ENCODE measurements at places on chromosomes 11 and 22.

- peak; percentile 27 for DNase-seq
Observed at GRCh38 chr11:123543797-123544196, 110.6 kb downstream of the SCN3B start.

DNA sequence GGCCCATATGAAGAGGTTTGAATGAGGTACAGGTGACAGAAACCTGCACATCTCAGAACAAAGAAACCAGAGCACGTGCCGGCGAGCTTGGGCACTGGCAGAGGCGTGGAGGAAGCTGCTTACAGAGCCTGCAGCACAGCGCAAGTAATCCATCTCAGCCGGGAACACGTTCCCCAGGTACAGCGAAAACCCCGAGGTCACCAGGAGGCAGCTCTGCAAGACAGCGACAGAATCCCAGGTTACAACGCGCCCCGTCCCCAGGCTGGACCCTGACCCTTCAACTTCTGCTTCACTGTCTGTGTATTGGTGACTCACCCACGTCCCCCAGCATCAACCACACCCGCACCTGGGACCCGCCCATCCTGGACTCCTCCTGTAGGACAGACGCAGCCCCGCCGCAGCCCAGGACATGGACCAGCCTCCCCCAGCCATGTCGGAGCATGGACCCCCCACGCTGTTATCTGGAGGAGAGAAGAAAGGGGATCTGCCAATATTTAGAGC, 2.2 kb downstream of the MLC1 start:
- DNase-seq: no peak

DNA sequence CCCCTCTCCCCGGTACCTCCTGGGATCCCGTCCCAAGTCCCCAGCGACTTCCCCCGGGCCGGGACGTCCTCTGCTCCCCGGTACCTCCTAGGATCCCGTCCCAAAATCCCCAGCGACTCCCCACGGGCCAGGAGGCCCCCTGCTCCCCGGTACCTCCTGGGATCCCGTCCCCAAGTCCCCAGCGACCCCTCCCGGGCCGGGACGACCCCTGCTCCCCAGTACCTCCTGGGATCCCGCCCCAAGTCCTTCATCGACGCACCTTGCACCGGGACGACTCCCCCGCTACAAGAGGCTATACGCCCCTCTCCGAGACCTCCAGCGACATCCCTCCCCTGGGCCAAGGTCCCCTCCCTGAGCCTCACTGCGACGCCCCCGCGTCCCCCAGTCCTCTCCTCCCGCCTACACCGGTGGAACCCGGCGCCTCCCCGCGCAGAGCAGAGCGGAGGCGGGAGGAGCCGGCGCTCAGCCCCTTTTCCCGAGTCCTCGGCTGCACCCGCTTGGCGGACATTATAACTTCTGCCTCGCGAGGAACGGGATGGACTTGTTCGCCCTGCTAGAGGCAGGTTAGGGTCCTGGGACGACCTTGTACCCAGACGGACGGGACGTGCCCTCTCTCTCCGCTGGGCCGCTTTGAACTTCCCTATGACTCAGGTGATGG, 912 bp downstream of the KREMEN1 start:
- DNase-seq: no peak

- no peak for DNase-seq
Observed at GRCh38 chr11:75351791-75352587, 528 bp upstream of the ARRB1 start.

DNA sequence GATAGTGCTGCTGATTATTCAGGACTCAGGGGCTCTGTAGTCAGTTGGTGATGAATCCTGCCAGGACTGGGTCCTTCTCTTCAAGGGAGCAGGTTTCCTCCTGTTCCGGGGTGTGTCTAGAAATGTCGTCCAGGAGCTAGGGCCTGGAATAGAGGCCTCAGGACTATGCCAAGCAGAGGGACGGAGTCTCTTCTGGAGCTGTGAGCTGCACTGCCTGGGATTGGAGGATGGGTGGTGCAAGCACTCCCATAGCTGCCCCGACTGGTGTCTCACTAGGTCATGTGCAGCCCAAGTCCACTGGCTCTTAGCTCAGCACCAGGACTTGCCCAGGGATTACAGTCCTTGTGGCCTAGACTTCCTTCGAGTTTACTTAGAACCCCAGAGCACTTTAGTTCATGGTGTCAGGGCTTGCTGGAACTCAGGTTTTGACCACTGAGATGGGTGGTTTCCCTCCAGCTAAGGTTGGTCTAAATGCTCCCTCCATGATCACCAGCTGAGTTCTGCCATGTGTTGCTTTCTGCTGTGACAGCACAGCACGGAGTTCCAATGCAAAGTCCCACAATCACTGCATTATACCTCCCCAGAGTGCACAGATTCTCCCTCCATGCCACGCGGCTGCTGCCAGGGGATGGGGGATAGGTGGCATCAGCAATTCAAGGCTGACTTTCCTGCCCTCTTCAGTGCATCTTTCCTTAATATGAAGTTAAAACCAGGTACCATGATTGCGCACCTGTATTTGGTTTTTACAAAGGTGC, 42.6 kb upstream of the SHANK2 start:
- no peak for DNase-seq

GRCh38 chr11:47714554-47715081, 551 bp downstream of the AGBL2 start:
- DNase-seq: no peak

- DNase-seq: no peak
Observed at GRCh38 chr11:114847306-114847975, 169.1 kb downstream of the NXPE2 start.

- DNase-seq: peak; percentile 71
Observed at GRCh38 chr11:12377106-12377823, at the start of gene PARVA. Gene PARVA (plus strand): TSS chr11:12377571. CDS start chr11:12377648, 77 bp downstream.

GRCh38 chr11:35122308-35122707, 16.7 kb upstream of the CD44 start:
- DNase-seq: no peak

DNA sequence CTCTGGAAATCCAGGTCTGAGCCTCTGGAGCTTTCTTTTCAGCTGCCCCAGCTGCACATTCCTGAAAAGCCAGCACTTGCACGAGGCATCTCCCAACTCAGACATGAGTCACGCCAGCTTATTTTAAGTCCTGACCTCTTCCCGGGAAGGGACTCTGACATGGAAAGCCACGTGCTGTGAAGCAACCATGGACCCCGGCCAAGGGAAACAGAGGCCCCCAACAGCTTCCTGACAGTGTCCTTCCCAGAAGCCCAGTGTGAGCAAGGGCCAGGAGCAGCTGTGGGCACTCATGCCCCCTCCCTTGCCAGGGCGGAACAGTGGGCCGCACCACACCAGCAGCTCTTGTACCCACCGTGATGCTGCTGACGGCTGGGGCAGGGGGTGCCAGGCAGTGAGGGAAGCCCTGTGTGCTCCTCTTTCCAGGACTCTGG, 118.8 kb upstream of the CADM1 start:
- peak; percentile 84 for DNase-seq

- no peak for DNase-seq
Observed at GRCh38 chr22:31477329-31477728, 12.3 kb downstream of the EIF4ENIF1 start.

GRCh38 chr11:115222863-115223530, 281.2 kb downstream of the CADM1 start:
- no peak for DNase-seq

DNA sequence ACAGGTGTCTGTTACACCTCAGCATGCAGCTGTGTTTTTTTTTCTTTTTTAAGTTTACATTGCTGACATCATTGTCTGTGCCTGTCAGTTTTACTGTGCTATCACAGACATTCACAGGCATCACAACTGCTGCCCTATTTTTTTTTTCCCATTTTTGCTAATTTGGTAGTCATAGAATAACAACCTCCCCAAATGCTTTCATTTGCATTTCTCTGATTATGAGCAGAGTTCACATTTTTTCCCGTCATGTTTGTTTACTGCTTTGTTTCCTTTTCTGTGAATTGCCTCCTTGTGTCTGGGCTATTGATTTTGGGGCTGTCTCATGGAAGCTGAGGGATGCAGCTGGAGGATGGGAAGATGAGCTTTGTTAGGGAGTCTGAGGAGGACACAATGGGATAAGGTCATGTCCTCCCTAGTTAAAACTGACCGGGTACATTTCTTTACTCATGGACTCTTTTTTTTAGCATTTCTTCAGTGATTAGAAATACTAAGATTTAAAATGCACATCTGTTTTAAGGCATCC, 155.1 kb downstream of the LDLRAD3 start:
- no peak for DNase-seq

DNA sequence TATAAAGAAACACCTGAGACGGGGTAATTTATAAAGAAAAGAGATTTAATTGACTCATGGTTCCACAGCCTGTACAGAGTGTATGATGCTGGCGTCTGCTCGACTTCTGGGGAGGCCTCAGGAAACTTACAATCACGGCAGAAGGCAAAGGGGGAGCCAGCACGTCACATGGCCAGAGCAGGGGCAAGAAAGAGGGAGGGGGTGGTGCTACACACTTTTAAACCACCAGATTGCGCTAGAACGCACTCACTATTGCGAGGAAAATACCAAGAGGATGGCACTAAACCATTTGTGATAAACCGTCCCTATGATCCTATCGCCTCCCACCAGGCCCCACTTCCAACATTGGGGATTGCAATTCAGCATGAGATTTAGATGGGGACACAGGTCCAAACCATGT, 79.7 kb upstream of the CARD18 start:
- no peak for DNase-seq

- peak; percentile 38 for DNase-seq
Observed at GRCh38 chr22:19488884-19489843, 9.4 kb downstream of the CDC45 start.

GRCh38 chr11:65420979-65421793, 1.4 kb upstream of the NEAT1 start:
- DNase-seq: peak; percentile 98

DNA sequence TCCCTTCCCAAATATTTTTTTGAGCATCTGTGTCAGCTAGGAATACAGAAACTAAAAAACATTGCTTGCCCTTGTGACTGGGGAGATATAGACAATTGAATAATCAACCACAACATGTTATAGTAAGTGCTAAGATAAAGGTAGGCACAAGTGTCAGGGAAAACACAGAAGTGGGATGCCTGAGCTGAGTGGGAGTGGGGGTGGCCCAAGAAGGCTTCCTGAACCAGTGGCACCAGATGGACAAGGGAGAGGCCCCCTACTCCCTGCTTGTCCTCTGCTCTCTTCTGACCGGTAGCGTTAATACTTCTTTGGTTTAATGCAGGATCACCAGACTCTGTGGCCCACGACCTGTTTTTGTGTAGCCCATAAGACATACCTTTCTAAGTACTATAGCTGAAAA, 48.8 kb downstream of the PACS1 start:
- DNase-seq: no peak

DNA sequence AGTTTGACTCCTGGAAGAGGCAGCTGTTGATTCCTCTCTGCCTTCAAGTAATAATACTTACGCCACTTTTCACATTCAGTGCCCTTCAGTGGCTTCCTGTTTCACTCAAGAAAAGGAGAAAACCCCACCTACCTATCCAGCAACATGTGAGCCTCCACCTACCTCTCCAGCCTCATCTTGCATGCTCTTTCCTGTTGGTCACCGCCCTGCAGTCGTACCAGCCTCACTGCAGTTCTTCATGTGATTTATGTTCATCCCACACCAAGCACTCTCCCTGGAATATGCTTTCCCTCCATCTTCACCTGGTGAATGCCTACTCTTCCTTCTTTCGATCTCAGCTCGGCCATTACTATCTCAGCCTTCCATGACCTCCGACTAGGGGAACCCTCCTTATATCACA, 21.8 kb upstream of the YWHAH start:
- no peak for DNase-seq

DNA sequence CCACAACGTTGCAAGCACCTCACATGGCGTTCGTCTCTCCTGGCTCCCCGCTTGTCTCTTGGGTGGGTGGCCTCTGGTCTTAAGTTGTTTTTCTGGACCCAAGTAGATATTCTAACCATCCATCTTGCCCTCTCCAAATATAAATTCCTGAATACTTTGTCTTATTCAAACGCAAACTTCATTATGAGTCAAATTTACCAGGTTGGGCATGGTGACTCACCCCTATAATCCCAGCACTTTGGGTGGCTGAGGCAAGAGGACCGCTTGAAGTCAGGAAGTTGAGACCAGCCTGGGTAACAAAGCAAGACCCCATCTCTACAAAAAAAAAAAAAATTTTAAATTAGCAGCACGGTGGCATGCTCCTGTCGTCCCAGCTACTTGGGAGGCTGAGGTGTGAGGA, 5.1 kb upstream of the IGSF9B start:
- DNase-seq: peak; percentile 47
